Stimulated activated CD8-positive, alpha-beta memory T cell treated with anti-CD3 and anti-CD28 coated beads, Interleukin-7, amount 100 ng/mL, for 4 hours (primary cell): ENCODE measurements at places on chromosomes 6 and 20.

DNA sequence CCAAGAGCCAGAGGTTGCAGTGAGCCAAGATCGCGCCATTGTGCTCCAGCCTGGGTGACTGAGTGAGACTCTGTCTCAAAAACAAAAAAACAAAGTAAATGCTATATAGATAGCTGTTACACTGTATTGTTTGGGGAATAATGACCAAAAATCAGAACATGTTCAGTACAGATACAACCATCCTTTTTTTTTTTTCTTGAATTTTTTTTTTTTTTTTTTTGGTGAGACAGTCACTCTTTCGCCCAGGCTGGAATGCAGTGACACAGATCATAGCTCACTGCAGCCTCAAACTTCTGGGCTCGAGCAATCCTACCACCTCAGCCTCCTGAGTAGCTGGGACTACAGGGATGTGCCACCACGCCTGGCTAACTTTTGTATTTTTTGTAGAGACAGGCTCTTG lies 63.7 kb downstream of the BCAS4 start:
- no peak for DNase-seq

DNA sequence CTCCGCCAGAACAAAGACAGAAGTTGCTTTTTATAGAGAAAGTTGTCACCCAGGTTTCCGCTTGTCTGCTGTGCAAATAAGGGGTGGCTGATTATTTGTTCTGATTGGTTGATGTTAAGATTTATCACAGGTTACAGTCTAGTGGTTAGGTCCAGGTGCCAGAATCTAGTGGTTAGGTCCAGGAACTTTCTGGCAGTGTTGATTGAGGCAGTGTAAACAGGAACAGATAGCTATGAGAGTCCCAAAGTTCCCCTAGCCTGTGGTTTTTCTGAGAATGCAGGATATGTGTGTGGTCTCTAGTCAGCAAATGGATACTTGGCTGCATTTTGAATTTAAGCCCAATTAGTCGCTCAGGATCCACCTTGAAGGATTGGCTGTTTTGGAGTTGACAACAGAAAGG lies 148.0 kb downstream of the TMEM200A start:
- peak; percentile 40 for DNase-seq

- no peak for DNase-seq
Measured at GRCh38 chr6:44662461-44663121, 275.1 kb downstream of the CDC5L start.

DNA sequence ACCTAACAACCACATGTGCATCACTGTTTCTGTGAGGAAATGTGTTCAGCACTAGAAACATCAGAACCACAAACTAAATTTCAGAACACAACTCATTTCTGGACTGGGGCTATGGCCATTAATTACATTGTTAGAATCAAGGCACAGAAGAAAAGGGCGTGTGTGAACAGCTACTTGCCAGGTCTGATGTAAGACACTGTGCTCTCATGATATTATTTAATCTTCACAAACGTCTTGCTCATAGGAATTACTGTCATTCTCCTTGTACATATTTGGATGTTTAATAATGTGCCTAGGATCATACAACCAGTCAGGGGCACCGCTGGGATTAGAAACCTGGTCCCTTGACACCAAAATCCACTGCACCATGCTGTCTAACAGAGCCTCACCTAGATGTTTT lies 14.8 kb downstream of the ADGRF1 start:
- no peak for DNase-seq
